Stimulated activated CD8-positive, alpha-beta memory T cell treated with anti-CD3 and anti-CD28 coated beads, Interleukin-12 subunit alpha, Interleukin-12 subunit beta, amount 100 ng/mL, for 4 hours (primary cell): ENCODE measurements at places on chromosomes 2 and 18.

GRCh38 chr2:241519669-241520068 is 11.3 kb upstream of the STK25 start:
- DNase-seq, result no peak

DNA sequence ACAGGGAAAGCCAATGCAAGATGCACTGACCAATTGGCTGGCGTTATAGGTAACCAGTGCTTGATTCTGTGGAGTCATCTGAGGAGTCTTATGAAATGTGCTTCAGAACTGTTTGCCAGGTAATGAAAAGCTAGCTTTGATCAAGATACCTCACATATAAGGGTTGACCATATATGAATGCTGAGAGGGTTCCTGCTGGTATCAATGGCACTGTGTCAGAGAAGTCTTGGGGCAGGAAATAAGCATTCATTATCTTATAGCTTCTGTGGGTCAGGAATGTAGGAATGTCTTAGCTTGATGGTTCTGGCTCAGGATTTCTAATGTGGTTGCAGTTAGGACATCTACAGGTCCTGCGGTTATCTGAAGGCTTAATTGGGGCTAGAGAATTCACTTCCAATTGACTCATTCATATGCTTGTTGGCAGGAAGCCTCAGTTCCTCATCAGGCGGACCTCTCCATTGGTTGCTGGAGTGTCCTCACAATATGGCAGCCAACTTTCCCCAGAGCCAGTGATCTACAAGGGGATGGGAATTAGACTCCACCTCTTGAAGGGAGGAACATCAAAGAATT is 22.1 kb upstream of the TCF7L1 start:
- DNase-seq, result no peak

GRCh38 chr2:233417282-233417681 is 63.0 kb downstream of the DGKD start:
- no peak for DNase-seq

GRCh38 chr2:10829299-10829698 is 16.7 kb upstream of the PDIA6 start:
- no peak for DNase-seq

GRCh38 chr2:122660786-122661634 is 905.6 kb downstream of the TSN start:
- no peak for DNase-seq

DNA sequence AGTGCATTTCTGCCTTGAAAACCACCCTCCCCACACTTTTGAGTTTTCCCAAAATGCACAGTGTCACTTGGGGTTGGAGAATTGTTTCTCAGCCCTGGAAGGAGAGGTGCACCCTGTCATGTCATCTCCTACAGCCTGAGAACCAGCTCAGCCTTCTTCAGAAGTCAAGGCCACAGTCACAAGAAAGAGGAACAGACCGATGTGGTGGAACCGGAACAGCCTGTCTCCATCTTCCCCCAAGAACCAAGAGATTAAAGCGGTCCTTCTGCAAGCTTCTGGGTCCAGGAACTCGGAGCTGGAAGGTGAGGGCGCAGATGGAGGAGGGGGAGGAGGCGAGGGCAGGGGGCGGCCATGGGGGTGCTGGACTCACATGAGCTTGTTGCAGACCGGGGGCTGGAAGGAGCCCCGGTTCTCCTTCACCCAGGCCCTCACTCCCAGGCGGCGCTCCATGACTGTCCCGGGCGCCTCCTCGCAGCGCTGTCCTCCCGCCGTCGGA is 248 bp downstream of the HAAO start:
- DNase-seq, result no peak

DNA sequence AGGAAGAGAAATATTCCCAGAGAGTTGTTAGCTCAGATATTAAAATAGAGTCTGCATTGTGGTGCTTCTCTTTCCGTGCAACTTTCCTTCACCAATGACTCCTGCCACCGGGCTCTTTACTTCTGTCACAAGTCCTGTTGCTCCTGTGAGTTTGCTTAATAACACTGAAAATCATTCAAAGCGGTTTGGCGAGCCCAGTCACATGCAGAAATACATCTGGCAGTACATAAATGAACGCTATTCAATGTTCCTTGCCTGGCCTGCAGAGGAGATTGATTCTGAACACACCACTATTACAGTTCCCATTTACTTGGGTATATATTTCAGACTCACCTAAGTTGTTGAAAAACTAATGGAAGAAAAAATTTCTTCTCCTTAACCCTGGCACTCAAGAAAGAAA is 276.6 kb downstream of the ZNF521 start:
- DNase-seq, result no peak

- no peak for DNase-seq
Observed at GRCh38 chr2:176729706-176730569, 460.7 kb downstream of the MTX2 start.

DNA sequence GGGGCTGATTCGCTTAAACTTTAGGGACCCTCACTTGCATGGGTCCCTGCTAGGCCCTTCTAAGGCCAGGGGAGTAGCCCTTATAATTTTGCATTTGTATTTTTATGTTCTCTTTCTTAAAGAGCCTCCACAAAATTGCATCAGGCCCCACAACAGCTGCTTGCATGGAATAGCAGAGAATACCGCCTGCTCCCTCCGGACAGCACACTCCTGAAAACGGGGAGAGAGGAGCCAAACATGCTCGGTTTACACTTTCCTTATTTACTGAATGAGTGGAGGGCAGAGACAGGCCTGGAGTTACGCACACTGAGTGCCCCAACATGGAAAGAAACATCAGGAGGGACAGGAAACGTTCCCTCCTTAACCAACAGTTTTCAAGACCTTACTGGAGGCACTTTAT is 132.2 kb downstream of the ANTXR1 start:
- no peak for DNase-seq

GRCh38 chr2:218276986-218277755 is 6.9 kb downstream of the PNKD start:
- DNase-seq, result no peak

GRCh38 chr2:106073678-106074406 is 120.3 kb downstream of the UXS1 start:
- no peak for DNase-seq

- no peak for DNase-seq
Observed at GRCh38 chr2:118939994-118940393, 2.0 kb upstream of the MARCO start.

DNA sequence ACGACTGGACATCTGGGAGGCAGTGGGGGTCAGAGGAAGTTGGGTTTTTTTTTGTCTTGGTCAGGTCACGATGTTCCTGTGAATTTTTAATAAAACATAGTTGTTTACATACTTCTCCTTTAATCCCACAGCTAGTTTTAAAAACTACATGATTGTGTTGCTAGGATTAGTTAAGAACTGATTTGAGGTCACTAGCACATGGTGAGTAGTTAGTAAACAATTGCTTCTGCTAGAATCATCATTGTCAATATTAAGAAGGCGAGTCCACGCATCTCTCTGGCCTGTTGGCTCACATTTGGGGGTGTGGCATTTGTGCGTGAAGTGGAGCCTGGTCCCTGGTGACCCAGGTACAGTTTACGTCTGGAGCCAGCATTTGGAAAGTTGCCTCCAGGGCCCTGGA is 59.4 kb downstream of the AGAP1 start:
- DNase-seq, result no peak
